Activated CD4-positive, alpha-beta T cell treated with anti-CD3 and anti-CD28 coated beads, Interleukin-2, Interleukin-4, amounts not matched to agents 100 ng/mL and 50 ng/mL, durations not matched to agents 16 hours and 8 hours (primary cell): ENCODE measurements at places on chromosomes 16 and 17.

DNA sequence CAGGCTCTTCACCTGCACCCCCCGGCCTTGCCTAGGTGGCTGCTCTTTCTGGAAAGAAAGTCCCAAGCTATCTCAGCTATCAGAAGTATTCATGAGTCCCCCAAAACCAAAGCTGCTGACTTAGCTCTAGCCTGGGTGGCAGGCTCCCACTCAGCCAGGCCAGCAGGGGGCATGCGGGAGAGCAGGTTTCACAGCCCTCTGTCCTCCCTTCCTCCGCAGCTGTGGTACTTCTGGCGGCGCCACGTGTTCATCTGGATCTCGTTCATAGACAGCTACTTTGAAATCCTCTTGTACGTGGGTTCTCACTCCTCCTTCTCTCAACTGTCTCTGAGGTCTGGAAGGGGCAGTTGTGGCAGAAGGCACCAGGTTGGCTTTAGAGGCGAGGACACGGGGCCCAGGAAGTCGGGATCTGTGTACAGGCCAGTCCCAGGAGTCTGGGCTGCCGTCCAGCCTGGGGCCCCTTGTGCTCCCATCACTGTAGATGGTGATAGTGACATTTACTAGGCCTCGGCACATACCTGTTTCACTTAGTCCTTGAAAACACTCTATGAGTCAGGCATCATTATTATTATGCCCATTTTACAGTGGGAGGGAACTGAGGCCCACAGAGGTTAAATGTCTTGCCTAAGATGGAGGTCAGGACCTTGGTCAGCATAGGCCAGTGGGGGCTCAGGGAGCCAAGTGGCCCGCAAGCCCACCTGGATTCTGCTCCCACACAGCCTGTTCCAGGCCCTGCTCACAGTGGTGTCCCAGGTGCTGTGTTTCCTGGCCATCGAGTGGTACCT lies 12.9 kb downstream of the TRPV2 start:
- DNase-seq: peak; percentile 44

DNA sequence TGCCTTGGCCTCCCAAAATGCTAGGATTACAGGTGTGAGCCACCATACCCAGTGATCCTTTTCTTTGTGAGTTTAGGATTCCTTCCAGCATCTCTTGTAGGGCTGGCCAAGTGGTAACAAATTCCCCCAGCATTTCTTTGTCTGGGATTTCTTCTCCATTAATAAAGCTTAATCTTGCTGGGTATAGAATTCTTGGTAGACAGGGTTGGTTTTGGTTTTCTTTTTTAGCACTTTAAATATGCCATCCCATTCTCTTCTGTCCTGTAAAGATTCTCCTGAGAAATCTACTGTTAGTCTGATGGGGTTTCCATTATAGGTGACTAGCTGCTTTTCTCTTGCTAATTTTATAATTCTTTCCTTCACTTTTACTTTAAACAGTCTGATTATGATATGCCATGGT lies 173.0 kb upstream of the TOM1L1 start:
- no peak for DNase-seq

- no peak for DNase-seq
These were observed 41.7 kb downstream of the ZZEF1 start for GRCh38 chr17:4100883-4101756.

DNA sequence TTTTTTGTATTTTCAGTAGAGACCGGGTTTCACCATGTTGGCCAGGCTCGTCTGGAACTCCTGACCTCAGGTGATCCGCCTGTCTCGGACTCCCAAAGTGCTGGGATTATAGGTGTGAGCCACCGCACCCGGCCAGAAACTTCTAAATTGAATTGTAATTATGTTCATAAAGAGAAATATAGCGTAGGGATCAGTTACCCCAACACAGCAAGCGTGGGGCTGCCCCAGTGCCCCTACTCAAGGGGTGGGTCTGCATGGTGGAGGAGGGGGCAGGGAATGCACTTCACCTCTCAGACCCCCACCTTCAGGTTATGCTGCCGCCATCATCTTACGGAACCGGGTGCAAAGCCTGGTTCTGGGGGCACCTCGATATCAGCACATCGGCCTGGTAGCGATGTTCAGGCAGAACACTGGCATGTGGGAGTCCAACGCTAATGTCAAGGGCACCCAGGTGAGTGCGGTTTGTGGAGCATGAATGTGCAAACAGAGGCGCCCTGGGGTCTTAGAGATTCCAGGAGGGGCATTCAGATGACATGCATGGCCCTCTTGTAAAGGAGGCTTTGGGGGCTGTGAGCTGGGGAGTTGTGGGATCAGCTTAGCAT lies 18.0 kb downstream of the ITGAM start:
- no peak for DNase-seq

DNA sequence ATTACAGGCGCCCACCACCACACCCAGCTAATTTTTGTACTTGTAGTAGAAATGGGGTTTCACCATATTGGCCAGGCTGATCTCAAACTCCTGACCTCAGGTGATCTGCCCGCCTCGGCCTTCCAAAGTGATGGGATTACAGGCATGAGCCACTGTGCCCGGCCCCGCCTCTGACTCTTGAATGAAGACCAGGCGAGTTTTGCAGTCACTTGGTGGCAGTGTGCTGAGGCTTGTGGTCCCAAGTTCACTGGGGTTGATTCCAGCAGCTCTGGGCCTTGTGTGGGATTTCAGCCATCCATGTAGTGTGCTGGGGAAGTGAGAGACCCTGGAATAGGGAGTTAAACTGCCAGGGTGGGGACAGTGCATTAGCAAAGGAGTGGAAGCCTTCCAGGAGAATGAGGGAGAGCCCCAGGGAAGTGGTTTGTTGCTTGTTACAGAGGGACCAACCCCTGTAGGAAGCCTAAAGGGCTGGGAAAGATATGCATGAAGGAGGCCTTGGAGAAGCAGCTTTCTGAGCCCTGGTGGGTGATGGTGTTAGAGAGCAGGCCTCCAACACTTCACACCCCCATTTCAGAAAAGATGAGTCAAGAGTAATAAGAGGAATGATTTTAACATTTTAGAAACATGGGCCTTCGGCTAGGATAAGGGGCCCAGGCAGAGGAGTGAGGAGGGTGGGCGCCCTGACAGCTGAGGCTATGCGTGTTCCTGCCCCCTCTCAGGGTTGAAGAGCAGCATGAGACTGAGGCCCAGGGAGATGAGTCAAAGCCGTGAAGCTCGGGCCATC lies 14.5 kb downstream of the PSKH1 start:
- DNase-seq: no peak

DNA sequence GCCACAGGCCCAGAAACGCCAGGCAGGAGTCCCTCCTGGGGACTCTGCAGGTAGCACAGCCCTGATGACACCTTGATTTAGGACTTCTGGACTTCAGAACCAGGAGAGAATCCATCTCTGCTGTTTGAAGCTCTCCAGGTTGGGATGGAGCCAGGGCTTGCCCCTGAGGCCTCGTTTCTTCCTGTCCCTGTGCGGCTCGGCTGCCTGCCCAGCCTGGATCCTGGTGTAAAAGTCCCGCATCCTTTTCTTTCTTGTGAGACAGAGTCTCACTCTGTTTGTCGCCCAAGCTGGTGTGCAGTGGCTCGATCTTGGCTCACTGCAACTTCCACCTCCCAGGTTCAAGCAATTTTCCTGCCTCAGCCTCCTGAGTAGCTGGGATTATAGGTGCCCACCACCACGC lies 17.9 kb upstream of the CBX4 start:
- DNase-seq: no peak

DNA sequence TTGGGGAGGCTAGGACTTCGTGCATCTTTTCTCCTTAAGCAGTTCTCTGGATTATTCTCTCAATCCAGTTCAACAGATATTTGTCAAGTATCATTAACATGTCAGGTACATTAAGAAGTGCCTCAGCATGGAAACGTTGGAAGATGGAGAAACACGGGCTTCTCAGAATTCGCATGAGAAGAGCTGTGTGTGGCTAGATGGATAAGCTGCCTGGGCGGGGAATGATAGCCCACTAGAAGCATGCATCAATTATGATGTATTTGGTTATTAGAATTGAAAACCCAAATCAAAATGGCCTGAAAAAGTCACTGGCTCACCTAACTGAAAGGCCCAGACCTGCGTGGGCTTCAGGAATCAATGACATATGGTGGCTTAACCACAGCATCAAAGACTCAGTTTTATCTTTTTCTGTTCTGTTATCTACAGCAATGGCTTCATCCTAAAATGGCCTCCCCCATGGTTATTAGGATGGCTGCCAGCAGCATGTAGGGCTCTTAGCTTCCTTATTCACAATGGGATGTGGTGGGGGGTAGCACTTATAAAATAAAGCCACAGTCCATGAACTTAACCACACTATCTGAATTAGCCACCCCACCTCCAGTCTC lies 43.9 kb downstream of the MMD start:
- DNase-seq: no peak
